ENCODE measurements at places on chromosomes 13 and 19.

GRCh38 chr13:27667946-27668345 is 46.3 kb downstream of the POLR1D start:
- no peak for DNase-seq

DNA sequence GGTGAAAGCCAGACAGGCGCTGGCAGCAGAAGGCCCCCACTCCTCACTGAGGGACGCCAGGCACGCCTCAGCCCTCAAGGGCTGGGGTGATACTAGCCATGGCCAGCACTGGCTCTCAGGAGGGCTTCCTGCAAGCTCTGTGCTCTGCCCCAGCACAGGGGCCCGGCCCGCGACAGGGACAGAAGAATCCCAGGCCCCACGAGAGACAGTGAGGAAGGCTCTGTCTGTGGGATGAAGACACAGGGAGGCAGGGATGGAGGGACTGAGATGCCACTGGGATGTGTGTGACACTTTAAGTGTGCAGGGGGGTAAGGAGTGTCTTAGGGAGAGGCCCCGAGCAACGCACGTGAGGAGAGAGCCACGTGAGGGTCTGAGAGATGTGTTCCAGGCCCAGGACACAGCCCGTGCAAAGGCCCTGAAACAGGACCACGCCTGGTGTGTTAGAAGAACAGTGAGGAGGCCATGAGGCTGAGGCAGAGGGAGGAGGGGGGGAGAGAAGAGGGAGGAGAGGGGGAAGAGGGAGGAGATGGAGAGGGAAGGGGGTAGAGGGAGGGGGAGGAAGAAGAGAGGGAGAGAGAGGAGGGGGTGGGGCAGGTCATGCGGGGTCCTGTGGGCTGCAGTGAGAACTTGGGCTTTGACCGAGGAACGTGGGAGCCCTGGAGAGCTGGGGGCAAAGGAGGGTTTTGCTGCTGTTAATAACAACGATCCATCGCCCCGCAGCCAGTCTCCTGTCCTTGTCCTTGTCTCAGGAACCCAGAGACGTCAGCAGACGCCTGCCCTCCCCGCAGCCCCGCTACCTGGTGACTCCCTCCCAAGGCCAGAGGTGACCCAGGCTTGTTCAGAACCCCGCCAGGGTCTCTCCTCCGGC is 7.2 kb downstream of the RPL36 start:
- no peak for DNase-seq

- no peak for DNase-seq
These were observed 479.1 kb upstream of the MIR17HG start for GRCh38 chr13:90868321-90868920.

- no peak for DNase-seq
These were observed 445.6 kb downstream of the KCTD12 start for GRCh38 chr13:76440568-76440967.

DNA sequence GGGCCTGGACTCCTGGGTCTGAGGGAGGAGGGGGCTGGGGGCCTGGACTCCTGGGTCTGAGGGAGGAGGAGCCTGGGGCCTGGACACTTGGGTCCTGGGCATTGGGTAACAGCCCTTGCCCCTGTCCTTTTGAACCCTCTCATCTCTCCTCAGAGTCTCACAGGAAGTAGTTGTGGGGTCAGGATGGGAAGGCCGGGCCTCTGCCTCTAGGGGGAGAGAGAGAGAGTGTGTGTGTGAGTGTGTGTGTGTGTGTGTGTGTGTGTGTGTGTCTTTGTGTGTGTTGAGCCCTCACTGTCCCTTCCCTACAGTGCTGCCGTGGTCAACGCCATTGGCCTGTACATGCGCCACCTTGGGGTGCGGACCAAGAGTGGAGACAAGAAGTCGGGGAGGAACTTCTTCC is 10.9 kb downstream of the ARHGEF1 start:
- DNase-seq = no peak

DNA sequence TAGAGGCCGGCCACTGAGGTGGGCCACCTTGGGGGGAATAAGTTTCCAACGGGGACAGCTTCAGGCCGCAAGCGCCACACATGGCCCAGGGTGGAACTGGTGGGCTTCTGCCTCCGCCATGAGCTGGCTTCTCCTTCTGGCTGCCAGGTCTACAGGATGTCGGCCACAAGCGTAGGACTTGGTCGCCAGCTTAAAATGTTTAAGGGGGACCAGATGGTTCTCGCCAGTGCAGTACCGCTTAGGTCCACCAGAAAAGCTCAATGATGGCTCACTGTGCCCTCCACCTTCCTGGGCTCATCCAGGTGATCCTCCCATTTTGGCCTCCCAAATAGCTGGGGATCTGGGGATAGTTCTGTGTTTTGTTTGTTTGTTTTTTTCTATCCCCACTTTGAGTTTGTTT is 38.7 kb upstream of the ZNF254 start:
- no peak for DNase-seq

DNA sequence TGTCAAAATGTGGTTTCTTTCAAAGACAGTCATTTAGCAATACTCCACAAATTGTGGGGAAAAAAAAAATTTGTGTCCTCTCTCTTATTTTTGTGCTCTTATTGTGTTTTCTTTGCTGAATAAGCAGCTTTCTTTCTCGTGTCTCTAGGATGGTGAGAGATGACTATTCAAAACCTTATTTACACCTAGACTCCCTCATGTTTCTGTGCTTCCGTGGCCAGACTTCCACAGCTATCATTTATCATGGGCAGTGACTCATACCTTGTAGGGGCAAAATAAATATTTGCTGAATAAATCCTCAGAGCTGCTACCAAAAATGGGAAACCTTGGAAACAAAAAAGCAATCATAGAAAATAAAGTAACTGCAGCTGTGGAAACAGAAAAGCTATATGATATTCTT is 204.9 kb upstream of the MIR17HG start:
- no peak for DNase-seq

GRCh38 chr19:51333836-51334460 is 8.0 kb downstream of the VSIG10L start:
- DNase-seq = no peak

DNA sequence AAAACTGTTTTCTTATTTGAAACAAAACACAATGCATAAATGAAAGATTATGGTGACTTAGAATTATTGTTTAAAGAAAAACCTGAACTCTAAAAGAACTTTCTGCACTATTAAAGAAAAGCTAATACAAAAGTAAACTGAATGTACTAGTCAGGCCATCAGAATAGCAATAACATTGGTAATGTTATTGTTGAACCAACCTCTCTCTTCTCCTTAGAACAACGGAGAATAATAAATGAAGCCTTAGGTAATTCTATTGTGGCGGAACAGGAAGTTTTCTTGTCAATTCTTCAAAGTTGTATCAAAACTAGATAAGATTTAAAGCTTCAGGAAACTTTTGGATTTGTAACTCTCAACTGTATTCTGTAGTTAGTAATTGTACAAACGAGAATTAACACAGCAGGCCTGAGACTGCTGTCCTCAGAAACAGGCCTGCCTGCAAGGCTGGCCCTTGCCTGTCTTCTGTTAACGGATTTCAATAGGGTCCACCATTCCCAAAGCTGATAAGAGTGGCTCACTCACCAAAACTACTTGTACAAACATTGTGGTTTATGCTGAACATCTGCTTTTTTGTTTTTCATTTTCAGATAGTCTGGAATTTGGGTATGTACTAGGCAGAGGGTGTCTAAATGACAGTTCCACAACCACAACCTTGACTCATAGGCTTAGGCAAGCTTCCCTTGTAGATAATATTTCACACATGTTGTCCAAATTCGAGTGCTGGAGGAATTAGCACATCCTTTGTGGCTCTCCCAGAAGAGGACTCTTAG is 825.8 kb downstream of the GPC5 start:
- no peak for DNase-seq

DNA sequence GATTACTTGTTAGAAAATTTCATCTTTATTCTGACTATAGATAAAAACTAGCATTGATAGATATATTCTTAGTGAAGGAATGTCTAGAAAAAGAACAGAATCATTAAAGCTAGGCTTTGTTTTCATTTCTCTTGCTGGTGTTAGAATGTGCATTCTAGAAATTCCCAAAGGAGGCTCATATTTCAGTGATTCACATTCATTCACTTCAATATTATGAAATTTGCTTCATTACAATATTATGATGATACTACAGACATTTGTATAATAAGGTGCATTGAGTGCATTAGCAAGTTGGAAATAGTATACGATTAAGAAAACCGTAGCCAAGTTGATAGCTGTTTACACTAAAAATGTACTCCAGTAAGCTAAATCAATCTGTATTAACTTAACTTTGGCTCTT is 70.7 kb upstream of the MYCBP2 start:
- DNase-seq = no peak

DNA sequence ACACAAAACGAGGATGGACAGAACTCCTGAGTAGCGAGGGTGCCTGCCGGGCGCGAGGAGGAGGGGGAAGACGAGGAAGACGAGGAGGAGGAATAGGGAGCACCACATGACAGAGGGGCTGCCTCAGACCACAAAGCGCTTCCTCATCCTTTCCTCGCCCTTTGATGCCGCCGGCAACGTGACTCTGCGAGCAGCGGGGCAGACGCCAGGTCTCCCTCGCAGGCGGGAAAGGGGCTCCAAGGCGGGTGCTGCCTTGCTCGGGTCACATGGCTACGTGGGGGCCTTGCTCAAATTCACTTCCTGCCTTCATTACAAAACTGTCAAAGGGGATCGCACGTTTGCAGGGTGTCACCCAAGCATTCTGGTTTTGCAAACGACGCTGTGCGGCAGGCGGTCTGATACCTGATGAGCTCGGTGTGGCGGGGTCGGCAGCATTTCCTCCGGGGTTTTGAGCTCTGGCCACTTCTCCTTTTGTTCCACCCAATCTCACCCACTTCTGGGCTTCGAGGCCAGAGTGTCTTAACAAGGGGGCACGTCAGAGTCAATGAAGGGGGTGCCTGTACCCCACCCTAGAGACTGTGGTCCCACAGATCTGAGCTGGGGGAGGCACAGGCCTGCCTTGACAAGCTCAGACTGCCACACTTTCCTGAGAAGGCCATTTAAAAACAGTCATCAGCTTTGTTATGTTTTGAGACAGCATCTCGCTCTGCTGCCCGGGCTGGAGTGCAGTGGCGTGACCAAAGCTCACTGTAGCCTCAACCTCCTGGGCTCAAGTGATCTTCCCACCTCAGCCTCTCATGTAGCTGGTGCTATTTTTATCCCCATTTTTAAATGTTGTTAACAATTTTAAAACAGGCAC is 14.9 kb downstream of the MAP2K2 start:
- no peak for DNase-seq

DNA sequence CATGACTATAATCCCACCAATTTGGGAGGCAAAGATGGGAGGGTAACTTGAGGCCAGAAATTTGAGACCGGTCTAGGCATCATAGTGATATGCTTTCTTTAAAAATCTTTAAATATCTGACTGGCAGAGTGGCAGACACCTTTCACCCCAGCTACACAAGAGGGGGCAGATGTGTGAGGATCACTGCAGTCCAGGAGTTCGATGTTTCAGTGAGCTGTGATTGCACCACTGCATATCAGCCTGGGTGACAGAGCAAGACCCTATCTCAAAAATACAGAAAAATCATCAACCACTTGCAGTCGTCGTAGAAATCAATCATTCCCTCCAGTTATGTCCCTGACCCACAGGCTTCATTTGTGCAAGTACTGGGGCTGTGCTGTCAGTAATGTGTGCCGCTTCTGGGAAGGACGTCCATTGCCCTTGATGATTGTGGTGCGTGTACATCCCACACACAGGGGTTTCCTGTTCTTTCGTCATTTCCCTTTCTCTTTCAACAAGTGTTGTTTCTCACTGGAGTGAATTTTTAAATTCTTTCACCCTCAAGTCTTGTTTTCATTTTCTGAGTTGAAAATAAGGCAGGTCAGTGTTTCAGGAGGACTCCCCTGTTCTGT is 1.4 kb downstream of the LGALS14 start:
- DNase-seq = no peak

GRCh38 chr13:51118809-51119431 is 7.8 kb upstream of the C13orf42 start:
- DNase-seq = no peak

DNA sequence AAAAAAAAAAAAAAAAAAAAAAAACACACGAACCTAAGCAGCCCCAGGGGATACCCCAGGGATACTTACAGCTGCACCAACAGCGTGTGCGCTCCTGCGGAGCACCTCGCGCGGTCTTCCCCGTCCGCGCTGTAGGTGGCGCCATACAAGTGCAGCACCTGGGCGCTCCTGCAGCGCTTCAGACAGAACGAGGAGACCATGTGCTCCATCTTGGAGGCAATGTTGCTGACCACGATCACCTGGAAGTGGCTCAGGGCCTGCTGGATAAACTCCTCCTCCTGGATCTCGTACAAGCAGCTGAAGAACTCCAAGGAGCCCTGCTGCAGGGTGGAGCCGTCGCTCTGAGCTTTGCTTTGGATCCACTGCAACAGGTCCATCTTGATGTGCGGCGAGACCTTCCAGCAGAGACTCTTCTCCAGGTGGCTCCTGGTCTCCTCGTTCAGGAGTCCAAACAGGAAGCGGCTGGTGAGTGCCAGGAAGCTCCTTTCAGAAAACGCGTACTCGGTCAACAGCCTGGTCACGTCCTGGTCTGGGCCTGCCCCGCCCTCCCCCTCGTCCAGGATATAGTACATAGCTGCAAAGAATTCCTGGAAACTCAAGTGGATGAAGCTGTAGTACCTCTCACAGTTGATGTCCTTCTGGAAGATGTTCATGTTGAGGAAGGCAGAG is 14.5 kb downstream of the NLRP12 start:
- no peak for DNase-seq

- DNase-seq = no peak
These were observed 71.8 kb downstream of the TRPM4 start for GRCh38 chr19:49229416-49229815.

DNA sequence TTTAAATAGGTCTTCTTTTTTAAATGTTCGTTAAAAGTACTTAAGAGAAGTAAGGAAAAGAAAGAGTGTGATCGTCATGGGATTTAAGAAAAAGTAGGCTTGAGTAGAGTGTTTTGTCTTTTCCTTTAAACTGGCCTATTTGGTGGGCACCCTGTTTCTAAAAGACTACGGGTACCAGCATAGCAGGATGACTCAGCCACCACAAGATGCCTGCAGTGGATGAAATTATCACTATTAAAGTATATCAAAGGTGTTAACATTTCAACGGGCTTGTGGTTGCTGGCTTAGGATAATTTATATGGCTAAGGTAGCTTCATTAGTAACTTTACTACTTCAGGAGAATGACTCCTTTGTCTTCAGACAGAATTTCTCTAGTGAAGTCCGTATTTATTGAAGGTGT is 112.6 kb downstream of the STARD13 start:
- DNase-seq = no peak

- DNase-seq = no peak
These were observed 5.9 kb upstream of the RUBCNL start for GRCh38 chr13:46392967-46393366.

- no peak for DNase-seq
These were observed 44.6 kb downstream of the DLEU7 start for GRCh38 chr13:50798923-50799322.

DNA sequence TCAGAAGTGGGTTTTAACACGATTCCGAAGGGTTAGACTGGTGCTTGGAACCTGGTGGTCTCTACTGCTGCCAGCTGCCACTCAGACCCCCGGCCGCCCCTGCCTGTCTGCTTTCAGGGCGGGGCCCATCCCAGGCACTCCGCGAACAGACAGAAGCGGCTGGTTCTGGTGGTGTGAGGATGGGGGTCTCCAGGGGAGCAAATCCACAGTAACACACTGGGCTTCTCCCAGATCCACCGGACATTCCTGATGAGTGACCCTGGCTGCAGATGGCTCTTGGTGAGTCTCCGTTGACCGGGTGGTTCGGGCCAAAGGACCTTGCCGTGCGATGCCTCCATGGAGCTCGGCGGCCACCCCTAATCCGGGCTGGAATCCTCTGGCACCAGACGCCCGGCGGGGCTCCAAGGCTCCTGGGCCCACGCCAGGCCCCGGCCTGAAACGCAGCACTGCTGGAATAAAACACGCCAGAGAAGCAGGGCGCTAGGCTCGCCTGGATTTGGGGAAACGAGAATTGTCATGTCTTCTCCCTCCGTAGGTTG is 2.1 kb upstream of the PTBP1 start:
- no peak for DNase-seq
